ENCODE measurements at places on chromosomes 13 and 19.

DNA sequence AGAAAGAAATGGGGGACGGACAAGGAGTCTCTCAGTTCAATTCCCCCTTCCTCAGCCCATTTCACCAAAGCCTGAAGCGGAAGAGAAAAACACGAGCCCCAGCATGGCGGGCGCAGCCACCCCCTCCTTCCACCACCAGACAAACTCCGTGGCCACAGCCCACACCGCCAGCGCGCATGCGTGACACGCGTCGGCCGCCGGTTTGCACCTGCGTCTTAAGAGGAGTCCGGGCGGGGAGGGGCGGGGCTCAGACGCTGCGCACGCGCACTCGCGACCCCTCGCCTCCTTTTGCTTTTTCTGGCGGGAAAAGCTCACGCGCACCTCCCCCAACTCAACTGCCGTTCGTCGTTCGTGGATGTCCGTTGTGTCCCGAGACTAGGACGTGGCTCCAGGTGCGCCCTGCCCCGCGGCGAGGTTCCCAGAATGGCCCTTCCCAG is at the start of gene KASH5:
Gene KASH5, plus strand, starts transcription at position 314 of the 437 bp plus-strand sequence. CDS start 2,635 bp downstream, outside the sequence.
- peak; percentile 42 for DNase-seq

- no peak for DNase-seq
Observed at GRCh38 chr19:17242431-17243208, 3.1 kb downstream of the NR2F6 start.

DNA sequence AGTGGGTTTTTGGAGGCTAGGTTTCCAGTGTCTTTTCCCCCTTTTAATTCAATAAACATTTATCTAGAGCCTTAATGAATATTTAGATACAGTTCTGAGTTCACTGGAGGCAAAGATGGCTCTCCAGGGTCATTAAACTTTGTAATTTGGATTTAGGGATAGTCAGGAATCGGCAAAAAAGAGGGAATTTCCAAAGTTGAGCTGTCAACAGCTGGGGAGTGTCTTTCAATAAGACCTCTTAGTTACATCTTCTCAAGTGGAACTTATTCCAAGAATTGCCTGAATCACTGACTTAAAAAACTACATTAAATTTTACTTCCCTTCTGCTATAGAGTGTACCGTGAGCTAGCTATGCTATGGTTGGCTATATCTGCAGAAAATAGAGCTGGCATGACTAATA is 2.0 kb downstream of the LRCH1 start:
- no peak for DNase-seq

DNA sequence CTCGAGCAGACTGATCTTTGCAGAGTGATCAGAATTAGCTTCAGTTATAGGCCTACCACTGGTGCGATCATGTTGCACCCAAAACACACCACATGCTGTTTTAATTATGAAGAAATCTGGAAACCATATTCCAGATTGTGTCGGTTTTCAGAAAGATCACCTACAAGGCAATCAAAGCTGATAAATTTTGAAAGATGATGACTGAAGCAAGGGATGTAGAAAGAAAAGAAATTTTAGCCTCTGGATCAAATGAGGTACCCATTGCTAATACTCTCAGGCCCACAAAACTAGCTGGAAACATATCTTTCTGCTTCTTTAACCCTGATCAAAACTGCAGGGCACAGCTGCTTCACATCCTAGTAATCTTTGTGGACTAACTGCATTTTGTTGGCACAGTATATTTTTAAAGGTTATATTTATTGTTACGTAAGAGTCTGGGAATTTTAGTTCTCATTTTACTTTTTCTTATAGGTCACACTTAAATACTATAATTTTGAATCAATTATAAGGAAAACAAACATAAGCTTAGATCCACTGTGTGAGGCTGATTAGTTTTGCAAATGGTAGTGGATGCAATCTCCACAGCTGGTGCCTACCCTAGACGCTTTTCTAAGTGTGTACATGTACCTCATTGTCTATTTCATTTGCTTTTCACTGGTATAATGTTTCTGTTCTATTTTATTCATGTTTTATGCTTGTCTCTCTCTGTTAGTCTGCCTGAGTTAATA is 150.9 kb downstream of the RGCC start:
- DNase-seq: no peak

DNA sequence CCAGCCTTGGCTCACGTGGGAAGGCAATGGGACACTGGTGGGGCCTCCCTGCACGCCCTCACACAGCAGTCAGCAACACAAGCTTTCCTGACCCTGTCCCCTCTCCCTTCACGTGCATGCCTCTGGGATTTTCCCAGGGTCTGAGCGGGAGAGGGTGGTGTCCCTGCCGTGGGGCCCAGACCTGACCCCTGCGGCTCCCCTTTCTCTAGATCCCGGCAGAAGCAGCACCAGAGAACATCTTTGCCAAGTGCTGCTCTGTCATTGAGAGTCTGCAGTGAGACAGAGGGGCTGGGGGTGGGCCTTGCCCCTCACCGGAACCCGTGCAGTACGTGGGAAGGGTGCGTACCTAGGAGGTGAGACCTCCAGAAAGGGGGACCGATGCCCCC is 12.6 kb downstream of the KHSRP start:
- no peak for DNase-seq

DNA sequence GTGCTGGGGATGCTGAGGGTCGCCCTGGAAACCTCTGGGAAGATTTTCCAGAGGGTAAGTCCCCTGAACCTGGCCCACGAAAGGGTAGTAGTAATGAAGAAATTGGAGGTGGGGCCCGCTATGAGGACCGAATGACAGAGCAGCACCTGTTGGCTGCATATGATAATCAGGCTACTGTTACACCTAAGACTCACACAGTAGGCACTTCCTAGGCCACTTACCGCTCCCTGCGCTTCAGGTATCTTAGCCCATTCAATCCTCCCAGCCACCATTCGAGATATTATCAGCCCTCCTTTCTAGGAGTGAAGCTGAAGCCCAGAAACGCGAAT is 4.3 kb upstream of the LRFN3 start:
- DNase-seq: no peak
